CD4-positive, alpha-beta T cell treated with Interleukin-1 beta for 1 hour (primary cell): ENCODE measurements at places on chromosomes 3 and 15.

GRCh38 chr3:150653110-150653561, 50.0 kb downstream of the SELENOT start:
- DNase-seq = no peak

GRCh38 chr3:171649911-171650592, 160.2 kb downstream of the PLD1 start:
- DNase-seq = no peak

- no peak for DNase-seq
Observed at GRCh38 chr3:20837676-20838302, 651.8 kb upstream of the SGO1 start.

GRCh38 chr3:70433091-70433490, 120.7 kb upstream of the MDFIC2 start:
- no peak for DNase-seq

GRCh38 chr3:136604961-136605360, 147.2 kb downstream of the STAG1 start:
- no peak for DNase-seq
